ENCODE measurements at places on chromosomes 5 and 9.

GRCh38 chr5:87686975-87687374 lies 274.2 kb upstream of the CCNH start:
- no peak for DNase-seq

- DNase-seq, result peak; percentile 61
Observed at GRCh38 chr9:95425910-95426551, 90.7 kb downstream of the PTCH1 start.

- DNase-seq, result peak; percentile 87
Observed at GRCh38 chr5:137415231-137415681, 83.9 kb downstream of the SPOCK1 start.

- DNase-seq, result no peak
Observed at GRCh38 chr5:15132816-15133405, 261.3 kb upstream of the ANKH start.

GRCh38 chr5:135245521-135246499 lies 153.2 kb downstream of the MACROH2A1 start:
- DNase-seq, result peak; percentile 80

- DNase-seq, result peak; percentile 82
Observed at GRCh38 chr5:102681403-102681983, 73.6 kb upstream of the PAM start.

DNA sequence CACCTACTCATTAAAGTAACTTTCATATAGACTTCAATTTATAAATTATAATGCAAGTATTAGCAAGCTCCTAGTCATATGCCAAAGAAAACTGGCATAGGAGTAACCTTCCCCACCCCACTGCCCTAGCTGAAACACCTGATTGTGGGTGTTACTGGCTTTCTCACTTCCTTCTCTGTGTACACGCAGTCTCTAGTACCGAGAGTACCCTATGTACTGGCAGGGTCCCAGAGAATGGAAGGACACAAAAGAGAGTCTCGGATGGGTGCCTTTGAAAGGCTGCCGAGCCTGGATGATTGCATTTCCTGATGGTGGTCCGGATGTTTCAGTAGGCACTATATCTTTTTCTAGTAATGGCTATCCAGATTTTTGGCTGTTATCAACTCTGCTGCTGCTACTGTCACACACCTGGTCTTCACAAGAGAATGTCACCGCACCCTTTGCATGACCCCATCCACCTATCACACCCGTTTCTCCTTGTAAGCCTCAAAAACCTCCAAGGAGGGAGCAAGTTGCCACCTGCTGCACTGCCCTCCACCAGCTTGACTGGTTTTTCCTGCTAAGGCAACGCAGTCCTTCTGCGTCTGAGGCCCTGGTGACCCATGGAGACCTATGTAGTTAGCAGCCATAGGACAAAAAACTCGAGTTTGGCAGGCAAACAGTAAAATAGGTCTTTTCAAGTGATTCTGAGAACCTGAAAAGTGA lies 53.8 kb upstream of the CLINT1 start:
- no peak for DNase-seq

DNA sequence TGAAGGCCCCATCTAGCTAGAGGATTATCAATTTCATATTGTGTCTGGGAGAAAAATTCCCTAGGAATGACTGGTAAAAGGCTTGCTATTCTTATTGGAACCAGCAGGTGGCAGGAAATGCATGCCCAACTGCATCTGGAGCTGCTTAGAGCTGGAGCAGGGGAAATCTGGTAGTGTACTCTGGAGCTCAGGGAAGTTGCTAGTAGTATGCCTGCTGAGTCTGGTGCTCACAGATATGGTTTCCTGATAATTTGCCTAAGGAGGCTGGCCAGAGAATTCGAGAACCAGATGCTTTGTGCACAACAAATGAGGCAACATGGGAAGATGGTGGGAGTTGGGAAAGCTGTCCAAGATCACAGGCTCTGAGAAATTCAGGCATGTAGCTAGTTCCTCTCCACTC lies 53.7 kb downstream of the G3BP1 start:
- peak; percentile 75 for DNase-seq

GRCh38 chr5:26868504-26868903 lies 169.9 kb downstream of the CDH9 start:
- no peak for DNase-seq

GRCh38 chr5:112923988-112924387 lies 2.0 kb upstream of the REEP5 start:
- no peak for DNase-seq

Data from fibroblast of mammary gland (primary cell).